ENCODE measurements at places on chromosomes 5 and 9. TPM values are rescaled to one million over a fixed set of nuclear protein-coding genes. Genes with fewer than 3 reads are reported as not detected.

The CXCL14 gene
- 70.3 TPM for total RNA-seq

The GPX3 gene
- 19.7 TPM for total RNA-seq

The LHX3 gene
- total RNA-seq = 0.10 TPM

The PLPP1 gene
- total RNA-seq = 15.9 TPM

The ZSWIM6 gene
- 22.4 TPM for total RNA-seq

The FBP2 gene
- total RNA-seq = not detected

The ZNF189 gene
- 18.0 TPM for total RNA-seq

The OR5C1 gene
- total RNA-seq = not detected

The PCDH12 gene
- not detected for total RNA-seq

The PELO gene
- total RNA-seq = 18.0 TPM

The PFN3 gene
- total RNA-seq = not detected

The ECSCR gene
- not detected for total RNA-seq

The IL17B gene
- total RNA-seq = not detected

The FUT7 gene
- not detected for total RNA-seq

The BTNL3 gene
- 0.82 TPM for total RNA-seq

The IL3 gene
- not detected for total RNA-seq

The BHMT2 gene
- total RNA-seq = 0.45 TPM

The IGFBPL1 gene
- total RNA-seq = 26.7 TPM

The QRFP gene
- not detected for total RNA-seq

The SH3RF2 gene
- total RNA-seq = 20.8 TPM

The TSPAN17 gene
- 45.9 TPM for total RNA-seq

The IL11RA gene
- 53.8 TPM for total RNA-seq

The TMEM252 gene
- 0.67 TPM for total RNA-seq

The SERF1A gene
- 24.6 TPM for total RNA-seq

The LCN2 gene
- total RNA-seq = 12.4 TPM

The MCTP1 gene
- 14.8 TPM for total RNA-seq

The PCDHGB3 gene
- total RNA-seq = 1.2 TPM

The DNAH5 gene
- total RNA-seq = 1.2 TPM

The FCN1 gene
- total RNA-seq = not detected

The SRP19 gene
- total RNA-seq = 45.4 TPM

The PCDHB14 gene
- total RNA-seq = 3.7 TPM

The ASPN gene
- total RNA-seq = not detected

The SEMA6A gene
- total RNA-seq = 84.2 TPM

Data from type B pancreatic cell (in vitro differentiated cells).